Activated T-helper 9 cell treated with anti-CD3 and anti-CD28 coated beads, Interleukin-2, amount 50 U/mL, for 16 hours (primary cell): ENCODE measurements at places on chromosomes 11 and 22.

GRCh38 chr22:43878079-43878795 is 13.6 kb downstream of the PNPLA5 start:
- DNase-seq = no peak

GRCh38 chr11:99425596-99425995 is 404.8 kb downstream of the CNTN5 start:
- DNase-seq = no peak

- no peak for DNase-seq
Measured at GRCh38 chr22:21028277-21029251, 3.8 kb downstream of the SLC7A4 start.

- DNase-seq = no peak
Measured at GRCh38 chr11:91248199-91248807, 976.3 kb upstream of the FAT3 start.

GRCh38 chr11:102283116-102283485 is 34.2 kb upstream of the BIRC3 start:
- DNase-seq = no peak

DNA sequence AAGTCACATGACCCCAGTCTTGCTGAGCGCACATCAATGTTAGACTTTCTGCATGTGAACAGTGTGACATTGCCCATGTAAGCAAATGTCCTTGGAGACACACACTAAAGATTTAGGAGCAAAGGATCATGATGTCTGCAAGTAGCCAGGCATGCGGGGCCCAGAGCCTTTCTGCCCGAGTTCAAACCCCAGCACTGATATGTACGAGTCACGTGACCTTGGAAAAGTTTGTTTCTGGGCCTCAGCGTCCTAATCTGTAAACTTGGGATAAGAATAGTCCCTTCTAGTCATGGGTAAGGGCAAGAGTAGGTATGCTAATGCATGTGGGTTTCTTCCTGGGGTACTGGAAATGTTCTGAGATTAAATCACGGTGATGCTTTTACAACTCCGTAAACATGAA is 16.8 kb upstream of the PGA3 start:
- DNase-seq = no peak

DNA sequence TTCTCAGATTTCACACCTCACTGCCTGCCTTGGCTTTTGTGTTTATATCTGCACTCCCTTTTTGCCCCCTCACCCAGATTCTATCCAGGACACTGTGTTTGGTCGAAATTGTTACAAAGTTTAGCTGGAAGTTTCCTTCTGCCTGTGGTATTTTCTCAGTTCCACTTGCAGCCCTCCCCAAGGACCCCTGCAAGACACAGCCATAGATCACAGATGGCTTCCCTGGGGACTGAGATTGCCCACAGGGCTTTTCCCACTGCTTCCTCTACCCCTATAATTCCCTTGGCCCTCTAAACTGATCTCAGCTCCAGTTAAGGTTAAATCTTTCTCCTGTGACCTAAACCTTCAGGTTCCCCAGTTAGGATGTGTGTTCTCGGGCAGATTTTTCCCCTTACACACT is 146.1 kb upstream of the C11orf87 start:
- DNase-seq = no peak

DNA sequence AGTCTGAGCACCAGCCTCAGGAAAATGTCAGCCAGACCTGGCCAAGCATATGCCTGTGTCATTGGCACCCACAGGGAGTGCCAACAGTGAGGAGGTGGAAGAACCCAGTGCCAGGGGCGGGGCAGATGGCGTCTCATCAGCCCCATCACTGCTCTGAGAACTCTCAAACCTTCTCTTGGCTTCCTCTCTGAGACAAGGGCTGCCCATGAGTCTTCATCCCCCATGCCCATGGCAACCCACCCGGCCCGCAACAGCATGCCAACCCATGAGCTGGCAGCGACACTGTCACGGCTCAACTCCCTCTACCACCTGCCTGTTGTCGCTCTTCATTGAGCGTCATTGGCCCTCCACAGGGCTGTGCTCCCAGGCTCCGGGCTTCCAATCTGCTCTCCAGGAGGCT is 340.5 kb downstream of the BUD13 start:
- no peak for DNase-seq

DNA sequence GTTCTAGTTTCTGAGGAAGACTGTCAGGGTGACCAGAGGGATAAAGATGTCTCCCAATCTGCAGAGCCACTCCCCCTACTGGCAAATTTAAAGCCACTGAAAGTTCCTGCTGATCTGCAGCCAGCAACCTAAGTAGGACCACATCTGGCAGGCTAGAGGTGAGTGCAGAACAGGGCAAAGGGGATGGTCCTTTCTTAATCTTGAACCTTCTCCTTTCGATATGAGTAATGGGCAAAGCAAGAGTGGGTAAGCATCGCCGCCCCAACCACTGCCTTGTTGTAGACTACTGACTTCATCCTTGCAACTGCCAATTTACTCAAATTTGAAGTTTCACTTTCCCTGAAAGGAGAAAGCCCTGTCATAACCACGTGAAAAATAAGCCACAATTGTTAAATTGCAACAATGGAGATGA is 30.7 kb downstream of the SCUBE2 start:
- peak; percentile 4 for DNase-seq

DNA sequence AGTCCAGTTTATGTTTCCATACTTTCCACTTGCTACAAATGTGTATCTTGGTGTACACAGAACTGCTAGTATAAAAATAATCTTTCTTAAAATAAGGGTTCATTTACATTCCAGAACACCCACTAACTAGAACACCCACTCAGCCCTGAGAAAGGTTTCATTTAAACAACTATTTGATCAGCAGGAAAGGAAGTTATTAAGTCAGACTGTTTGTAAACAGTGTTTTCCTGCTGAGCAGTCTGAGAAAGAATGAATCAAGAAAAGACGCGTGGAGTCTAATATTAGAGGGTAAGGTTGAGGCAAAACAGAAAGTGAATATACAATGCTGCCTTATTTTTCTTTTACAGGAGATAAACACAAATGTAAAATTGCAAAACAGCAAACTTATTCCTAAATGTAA is 32.7 kb downstream of the NARS2 start:
- DNase-seq = no peak

DNA sequence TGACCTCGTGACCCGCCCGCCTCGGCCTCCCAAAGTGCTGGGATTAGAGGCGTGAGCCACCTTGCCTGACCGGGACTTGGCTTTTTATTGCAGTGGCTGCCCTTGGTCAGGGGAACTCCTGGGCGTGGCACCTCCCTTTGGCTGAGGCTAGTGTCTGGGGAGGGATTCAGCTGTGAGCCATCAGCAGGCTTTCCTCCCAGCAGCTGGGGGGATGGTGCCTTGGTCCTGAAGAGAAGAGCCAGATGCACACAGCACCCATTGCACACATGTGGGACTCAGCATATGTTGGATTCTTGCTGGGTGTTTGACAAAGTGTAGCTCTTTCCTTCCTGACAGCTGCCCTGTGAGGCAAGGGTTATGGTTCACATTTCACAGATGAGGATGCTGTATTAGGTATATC is 8.4 kb downstream of the CYTH4 start:
- DNase-seq = no peak
